ENCODE measurements at places on chromosomes 3 and 15.

- DNase-seq, result no peak
Observed at GRCh38 chr3:186090901-186091300, 18.0 kb downstream of the ETV5 start.

DNA sequence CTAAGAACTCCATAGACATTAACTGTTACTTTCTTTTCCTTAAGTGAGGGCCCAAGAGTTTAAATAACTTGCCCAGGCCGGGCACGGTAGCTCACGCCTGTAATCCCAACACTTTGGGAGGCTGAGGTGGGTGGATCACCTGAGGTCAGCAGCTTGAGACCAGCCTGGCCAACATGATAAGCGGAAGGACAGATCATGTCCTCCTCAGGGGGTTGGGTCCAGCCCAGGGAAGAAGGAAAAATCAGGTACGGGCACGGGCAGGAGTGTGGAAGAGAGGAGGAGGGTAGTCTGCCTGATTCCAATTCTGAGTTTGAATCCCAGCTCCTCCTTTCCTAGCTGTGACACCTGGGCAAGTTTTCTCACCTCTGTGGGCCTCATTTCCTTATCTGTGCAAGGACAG, 118.8 kb downstream of the ANP32A start:
- no peak for DNase-seq

DNA sequence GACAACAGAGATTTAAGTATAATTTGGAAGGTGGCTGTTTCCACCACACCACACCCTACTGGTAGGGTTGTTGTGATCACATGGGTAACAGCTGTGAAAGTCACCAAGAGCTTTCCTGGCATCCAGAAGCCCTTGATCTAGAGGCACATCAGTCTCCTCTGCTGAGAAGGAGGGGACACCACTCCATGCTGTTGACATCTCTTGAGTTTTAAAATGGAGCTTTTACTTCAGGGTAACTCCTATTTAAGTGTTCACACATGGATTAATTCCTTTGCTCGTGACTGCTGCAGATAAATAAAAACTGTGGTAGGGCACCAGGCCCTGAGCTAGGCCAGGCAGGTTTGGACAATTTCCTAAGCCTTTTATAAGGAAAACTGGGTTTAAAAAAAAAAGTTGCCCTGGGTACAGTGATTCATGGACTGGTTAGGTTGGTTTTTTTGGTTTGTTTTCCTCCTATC, 7.5 kb downstream of the EXOSC7 start:
- no peak for DNase-seq

- no peak for DNase-seq
Observed at GRCh38 chr3:62582495-62583172, 209.3 kb upstream of the FEZF2 start.

DNA sequence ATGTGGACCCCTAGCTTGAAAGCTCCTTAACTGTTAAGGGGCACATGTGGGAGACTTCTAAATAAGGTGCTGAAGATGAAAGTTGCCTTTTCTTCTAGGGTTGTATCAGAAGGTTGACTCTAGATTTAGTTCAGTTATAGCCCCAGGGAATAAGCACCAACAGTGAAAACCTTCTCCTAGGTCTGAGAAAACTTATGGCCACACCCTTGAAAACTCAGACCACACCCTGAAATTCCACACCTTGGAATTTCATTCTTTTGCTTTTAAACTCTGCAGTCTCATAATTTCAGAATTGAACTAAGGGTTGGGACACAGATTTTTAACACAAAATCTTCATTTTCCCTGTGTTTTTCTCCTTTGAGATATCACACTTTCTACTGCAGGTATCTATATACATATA, 355.8 kb upstream of the IL12A start:
- DNase-seq, result no peak

DNA sequence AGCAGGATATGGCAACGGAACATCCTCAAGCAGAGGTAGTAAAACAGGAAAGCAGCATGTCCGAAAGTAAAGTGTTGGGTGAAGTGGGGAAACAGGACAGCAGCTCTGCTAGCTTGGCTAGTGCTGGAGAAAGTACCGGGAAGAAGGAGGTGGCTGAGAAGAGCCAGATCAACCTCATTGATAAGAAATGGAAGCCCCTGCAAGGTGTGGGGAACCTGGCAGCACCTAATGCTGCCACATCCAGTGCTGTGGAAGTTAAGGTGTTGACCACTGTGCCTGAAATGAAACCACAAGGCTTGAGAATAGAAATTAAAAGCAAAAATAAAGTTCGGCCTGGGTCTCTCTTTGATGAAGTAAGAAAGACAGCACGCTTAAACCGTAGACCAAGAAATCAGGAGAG, 14.3 kb upstream of the ZBTB47 start:
- DNase-seq, result no peak

- DNase-seq, result no peak
Observed at GRCh38 chr3:172170841-172171240, 131.5 kb downstream of the FNDC3B start.

DNA sequence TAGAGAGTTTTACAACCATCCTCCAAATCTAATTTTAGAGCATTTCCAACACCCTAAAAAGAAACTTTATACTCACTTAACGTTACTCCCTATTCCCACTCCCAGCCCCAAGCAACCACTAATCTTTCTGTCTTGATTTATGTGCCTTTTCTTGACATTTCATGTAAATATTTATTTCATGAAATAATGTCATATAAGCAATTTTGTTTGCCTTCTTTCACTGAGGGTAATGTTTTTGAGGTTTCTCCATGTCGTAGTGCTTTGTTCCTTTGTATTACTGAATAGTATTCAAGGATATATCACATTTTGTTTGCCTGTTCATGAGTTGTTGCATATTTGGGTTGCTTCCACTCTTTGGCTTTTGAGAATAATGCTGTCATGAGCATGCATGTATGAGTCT, 155.4 kb upstream of the PLAAT1 start:
- no peak for DNase-seq

- no peak for DNase-seq
Observed at GRCh38 chr3:150169330-150169940, 198.7 kb upstream of the PFN2 start.

DNA sequence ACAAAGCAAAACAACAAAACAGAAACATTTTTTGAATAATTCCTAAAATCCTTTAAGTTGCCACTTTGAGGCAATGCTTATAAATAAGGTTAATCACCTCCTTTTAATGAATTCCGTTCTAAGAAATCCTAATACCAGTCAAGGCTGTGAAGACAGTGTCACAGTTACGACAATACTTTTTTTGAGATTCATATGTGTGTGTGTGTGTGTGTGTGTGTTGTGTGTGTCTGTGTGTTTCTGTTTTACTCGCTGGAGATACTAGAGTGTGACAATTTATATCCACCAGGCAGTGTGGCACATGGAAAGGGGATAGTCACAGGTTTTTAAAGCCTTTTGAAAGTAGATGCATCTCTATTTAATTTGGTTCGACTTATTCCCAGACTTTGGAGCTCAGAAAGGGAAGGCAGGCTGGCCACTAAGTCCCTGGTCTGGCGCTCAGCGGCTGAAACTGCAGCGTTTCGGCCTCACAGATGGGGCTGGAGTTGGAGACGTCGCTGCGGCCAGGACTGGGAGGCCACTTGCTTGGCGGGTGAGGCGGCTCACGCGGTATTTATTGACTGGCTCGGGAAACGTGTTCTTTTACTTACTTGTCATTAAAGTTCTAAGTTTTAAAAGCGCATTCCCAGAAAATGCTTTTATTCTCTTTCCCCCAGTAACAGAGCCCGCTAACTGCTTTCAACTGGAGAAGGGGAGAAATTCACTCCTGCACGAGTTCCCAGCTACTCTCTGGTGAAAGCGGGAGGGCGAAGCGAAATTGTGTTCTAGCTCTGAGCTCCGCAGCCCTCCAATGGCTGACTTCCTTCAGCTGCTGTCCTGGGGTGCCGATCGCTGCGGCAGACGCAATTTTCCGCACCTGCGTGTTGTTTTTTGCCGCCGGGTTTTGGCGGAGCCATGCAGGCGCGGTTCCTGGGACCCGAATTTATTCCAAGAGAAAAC, 13.7 kb downstream of the ZIC1 start:
- no peak for DNase-seq

- DNase-seq, result no peak
Observed at GRCh38 chr3:184757022-184757651, 45.3 kb upstream of the MAGEF1 start.

DNA sequence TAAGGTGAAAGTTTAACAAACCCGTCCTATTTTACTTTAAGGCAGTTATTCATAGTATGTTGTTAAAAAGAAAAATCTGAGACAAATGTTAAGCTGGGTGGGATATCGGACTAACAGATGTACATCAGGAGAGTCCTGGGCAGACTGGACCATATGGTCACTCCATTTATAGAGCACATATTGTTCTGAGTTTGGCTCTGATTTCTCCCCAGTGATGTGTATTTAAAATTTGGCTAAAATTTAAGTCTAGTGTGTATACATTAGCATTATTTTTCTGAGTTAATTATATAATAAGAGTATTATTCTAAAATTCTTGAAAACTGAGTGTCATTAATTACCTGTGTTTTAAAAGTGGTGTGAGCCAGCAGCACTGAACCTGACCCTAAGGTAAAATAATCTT, 6.1 kb downstream of the GMPS start:
- no peak for DNase-seq

GRCh38 chr3:42501681-42502428, 588 bp upstream of the VIPR1 start:
- peak; percentile 41 for DNase-seq

- DNase-seq, result no peak
Observed at GRCh38 chr3:194854206-194854605, 168.5 kb downstream of the FAM43A start.

- no peak for DNase-seq
Observed at GRCh38 chr15:77017091-77017660, 22.2 kb downstream of the PSTPIP1 start.

DNA sequence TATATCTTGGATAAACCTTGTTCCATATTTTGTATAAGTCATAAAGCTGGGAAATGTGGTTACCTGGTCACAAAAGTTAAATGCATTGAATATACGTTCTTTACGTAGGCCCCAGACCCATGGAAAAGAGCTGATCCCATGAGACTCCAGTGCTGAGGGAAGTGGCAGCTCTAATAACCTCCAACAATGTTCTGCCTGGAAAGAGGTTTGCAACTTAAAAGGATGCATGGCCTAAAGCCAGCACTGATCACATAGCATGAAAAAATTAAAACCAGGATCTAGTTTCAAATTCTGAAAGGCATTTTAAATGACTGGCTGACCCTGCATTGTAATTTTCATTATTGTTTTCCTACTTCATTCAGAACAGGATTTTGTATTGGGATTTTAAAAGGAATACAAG, 27.9 kb upstream of the STRIT1 start:
- no peak for DNase-seq

GRCh38 chr3:43327582-43327979, 41.2 kb downstream of the SNRK start:
- no peak for DNase-seq

- DNase-seq, result no peak
Observed at GRCh38 chr3:119173325-119173724, at the start of gene UPK1B. Gene UPK1B (plus strand): TSS chr3:119173598. CDS start chr3:119186742, 13,144 bp downstream.

- no peak for DNase-seq
Observed at GRCh38 chr3:182259579-182259978, 533.7 kb upstream of the ATP11B start.

GRCh38 chr15:58761010-58761388, 10.1 kb upstream of the MINDY2 start:
- no peak for DNase-seq

DNA sequence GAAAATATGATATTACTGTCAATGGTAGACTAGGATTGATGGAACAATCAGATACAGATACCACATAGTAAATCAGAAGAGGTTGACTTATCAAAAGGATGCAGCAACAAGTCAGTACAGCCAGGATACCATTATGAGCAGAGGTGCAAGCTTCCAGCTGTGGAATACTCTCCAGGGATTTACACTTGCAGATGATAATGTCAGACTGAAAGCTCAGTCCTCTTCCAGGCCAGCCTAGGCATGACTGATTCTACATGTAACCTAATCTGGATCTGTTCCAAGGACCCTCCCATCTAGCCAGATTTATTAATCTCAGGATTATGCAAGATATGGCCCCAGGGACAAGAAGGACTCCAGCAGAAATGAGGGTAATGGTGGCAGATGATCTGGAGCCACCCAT, 8.2 kb downstream of the FILIP1L start:
- DNase-seq, result no peak

DNA sequence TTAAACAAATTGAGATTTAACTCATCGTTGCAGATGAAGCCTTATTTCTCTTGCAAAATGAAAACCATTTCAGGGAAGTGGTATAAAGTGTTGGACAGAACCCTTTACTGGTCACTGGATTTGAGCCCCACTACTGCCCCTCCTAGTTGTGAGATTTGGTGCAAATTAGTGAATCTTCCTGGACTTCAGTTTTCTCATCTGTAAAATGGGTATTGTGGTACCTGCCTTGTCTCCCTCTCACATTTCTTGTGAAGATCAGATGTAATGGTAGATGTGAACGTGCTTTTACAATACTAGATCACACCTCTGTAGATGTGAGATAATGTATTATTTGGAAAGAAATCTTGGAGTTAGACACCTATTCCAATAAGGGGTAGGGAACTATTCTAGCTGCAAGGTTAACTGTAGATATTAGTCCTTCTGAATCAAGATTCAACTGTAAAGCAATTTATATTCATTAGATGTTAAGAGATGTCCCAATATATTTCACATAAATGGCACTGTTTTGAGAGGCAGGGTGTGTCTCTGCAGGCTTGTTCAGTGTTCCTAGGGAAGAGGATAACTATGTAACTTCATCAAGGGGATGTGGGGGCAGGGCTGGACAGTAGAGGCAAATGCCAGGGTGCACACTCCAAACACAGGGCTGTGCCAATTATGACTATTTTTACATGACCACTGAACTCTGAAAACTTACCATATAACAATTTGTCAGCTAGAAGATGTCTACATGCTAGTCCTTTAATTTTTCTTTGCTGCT, 112.4 kb upstream of the PFN2 start:
- no peak for DNase-seq

DNA sequence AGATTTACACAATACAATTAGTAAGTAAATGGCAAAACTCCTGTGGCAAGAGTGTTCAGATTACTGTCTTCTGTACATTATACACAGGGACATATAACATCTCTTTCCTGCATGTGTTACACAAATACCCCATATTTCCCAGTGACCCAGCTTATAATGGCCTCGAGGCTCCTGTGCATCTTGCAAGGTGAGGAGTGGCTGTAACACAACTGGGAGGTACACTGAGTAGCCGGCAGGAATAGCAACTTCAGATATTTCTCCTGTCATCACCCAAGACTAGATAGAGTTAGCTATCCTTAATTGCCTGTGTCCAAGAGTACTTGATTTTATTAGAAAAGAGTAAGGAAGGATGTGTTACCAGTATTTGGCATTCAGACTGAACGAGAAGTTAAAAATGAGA, 5.6 kb downstream of the GMPS start:
- DNase-seq, result no peak

GRCh38 chr15:89052474-89052873, 35.8 kb upstream of the ABHD2 start:
- DNase-seq, result no peak

DNA sequence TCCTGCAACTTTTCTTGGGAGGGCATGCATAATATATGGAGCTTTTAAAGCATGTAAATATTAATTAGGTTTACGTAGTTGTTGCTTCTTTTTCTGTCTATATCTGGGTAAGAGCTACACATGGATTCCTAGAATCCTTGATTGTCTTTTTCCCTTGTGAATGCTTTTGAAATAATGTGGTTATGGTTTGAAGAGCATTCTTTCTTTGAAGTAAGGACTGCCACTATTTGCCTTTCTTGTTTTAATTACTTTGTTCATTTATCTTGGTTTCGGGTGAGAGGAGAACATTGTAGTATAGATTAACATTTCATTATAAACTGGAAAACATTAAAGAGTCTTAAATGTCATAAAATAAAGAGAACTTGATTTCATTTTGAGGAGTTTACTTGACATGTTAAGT, 674.0 kb downstream of the ZBBX start:
- DNase-seq, result no peak

- DNase-seq, result no peak
Observed at GRCh38 chr15:56910801-56911200, 7.6 kb upstream of the TCF12 start.

- DNase-seq, result no peak
Observed at GRCh38 chr3:25027650-25028049, 400.4 kb upstream of the RARB start.

Data from activated CD4-positive, alpha-beta T cell treated with anti-CD3 and anti-CD28 coated beads for 24 hours (primary cell).